ENCODE measurements at places on chromosomes 2 and 18. TPM values are rescaled to one million over a fixed set of nuclear protein-coding genes. Genes with fewer than 3 reads are reported as not detected.

Gene TTLL4
- total RNA-seq, result 23.1 TPM

Gene HTR2B
- total RNA-seq, result 16.9 TPM

Gene SPP2
- total RNA-seq, result not detected

Gene CYS1
- 151 TPM for total RNA-seq

Gene PECR
- 41.8 TPM for total RNA-seq

Gene ASPRV1
- total RNA-seq, result 3.4 TPM

Gene RAX
- total RNA-seq, result not detected

Gene ZSCAN30
- total RNA-seq, result 29.4 TPM

Gene GATA6
- total RNA-seq, result 14.0 TPM

Gene SCN7A
- 17.2 TPM for total RNA-seq

Gene IHH
- total RNA-seq, result 1.5 TPM

Gene SERPINB8
- total RNA-seq, result 2.0 TPM

Gene PRKAG3
- total RNA-seq, result 5.0 TPM

Gene DYTN
- total RNA-seq, result not detected

Gene GDF7
- total RNA-seq, result 14.5 TPM

Gene RAPGEF4
- 17.5 TPM for total RNA-seq

Gene SLC14A1
- total RNA-seq, result 14.9 TPM

Gene ARHGEF4
- 6.7 TPM for total RNA-seq

Gene KIF1A
- 10.5 TPM for total RNA-seq

Gene SIX2
- total RNA-seq, result 10.7 TPM

Gene CAVIN2
- 51.9 TPM for total RNA-seq

Gene GAREM1
- total RNA-seq, result 27.9 TPM

Gene CYRIA
- total RNA-seq, result 3.7 TPM

Gene SLC66A2
- total RNA-seq, result 34.2 TPM

Gene BBS5
- total RNA-seq, result 14.2 TPM

Gene MFSD2B
- total RNA-seq, result 2.2 TPM
